ENCODE measurements at places on chromosomes 3 and 15.

- no peak for DNase-seq
Measured at GRCh38 chr3:172388412-172389078, 59.7 kb downstream of the GHSR start.

DNA sequence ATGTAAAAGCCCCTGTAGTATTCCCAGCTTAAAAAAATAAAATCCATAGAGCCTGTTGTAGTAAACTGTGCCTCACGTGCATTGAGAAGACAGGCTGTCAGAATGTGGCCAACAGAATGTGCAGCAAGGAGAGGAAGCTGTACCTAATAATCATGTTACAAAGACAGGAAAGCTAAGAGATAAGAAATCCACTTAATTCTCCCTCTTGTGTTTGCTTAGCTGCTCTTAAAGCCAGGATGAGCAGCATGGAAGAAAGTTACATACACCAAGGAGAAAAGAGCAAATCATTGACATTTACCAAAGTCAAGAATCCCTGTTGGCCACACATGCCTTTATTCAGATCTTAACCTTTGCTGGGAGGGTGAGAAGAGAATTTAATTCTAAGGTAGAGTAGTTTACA, 85.9 kb downstream of the TNIK start:
- no peak for DNase-seq

GRCh38 chr3:87924485-87924884, 134.3 kb downstream of the CGGBP1 start:
- no peak for DNase-seq

DNA sequence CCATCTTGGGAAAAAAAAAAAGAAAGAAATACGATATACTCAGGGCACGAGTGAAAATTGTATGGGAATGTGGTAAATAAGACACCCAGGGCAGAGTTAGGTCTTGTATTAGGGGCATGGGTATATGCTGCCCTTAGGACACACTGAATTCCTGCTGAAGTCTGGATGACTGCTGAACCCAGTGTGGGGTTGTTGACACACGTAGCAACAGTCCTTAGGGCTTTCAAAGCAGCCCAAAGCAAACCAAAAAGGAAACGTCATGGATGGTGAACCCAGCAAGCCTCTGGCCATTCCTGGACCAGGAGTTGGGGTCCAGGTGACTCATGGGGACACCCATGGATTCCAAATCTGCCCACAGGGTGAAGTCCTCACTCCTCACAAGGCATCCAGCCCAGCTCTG, 27.1 kb upstream of the SEMA3F start:
- DNase-seq = no peak
